ENCODE measurements at places on chromosomes 12 and 14.

- no peak for DNase-seq
Measured at GRCh38 chr12:115798309-115798917, 479.1 kb downstream of the MED13L start.

GRCh38 chr14:20455355-20456300 is 602 bp downstream of the APEX1 start:
- no peak for DNase-seq

GRCh38 chr14:49962621-49963020 is 69.7 kb downstream of the ARF6 start:
- no peak for DNase-seq

DNA sequence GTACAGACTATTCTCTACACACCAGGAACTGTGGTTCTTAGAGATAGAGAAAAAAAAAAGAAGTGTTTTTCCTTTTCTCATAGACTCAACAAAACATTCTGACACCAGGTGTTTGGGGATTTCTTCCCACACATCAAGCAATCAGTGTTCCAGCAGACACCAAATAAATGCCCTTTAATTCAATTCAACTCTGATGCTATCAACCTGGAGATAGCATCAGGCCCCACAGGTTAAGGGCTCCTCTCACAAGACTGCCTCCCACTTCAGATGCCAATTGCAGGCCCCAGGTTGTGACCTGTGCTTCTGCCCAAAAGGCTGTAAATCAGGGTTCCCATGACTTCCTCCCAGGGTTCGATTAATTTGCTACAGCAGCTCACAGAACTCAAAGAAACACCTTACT is 36.7 kb downstream of the RPS29 start:
- no peak for DNase-seq

GRCh38 chr12:104619305-104619704 is 162.6 kb downstream of the CHST11 start:
- no peak for DNase-seq

- DNase-seq, result no peak
Measured at GRCh38 chr12:81597928-81598604, 161.1 kb downstream of the PPFIA2 start.

DNA sequence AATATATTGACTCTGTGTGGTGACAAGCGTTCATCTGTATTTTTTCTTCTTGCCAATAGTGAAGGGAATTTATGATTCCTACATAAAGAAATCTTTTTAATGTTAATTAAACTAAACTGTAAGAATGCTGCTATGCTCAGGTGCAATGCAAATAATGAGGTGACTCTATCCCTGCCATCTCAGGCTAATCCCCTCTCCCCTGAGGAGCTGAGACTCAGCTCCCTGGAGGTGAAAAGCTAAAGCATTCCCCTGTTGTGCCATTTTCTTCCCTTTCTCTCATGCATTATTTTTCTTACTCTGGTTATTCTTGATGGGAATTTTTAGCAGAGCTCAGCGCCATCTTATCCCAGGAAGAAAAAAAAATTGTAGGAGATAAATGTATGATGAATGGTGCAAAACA is 113.9 kb upstream of the FGD4 start:
- no peak for DNase-seq

Measured in muscle of back (tissue), 13 donors.